ENCODE measurements at places on chromosomes 5 and 9. TPM values are rescaled to one million over a fixed set of nuclear protein-coding genes. Genes with fewer than 3 reads are reported as not detected.

Gene EDIL3
- 6.9 TPM for total RNA-seq

Gene FOXD4L6
- total RNA-seq: 0.10 TPM

Gene CENPH
- 12.2 TPM for total RNA-seq

- no peak for DNase-seq
Observed at GRCh38 chr9:137907776-137908175, 30.2 kb downstream of the CACNA1B start.

GRCh38 chr5:180313677-180314505 is 22.0 kb upstream of the MAPK9 start:
- peak; percentile 62 for DNase-seq

DNA sequence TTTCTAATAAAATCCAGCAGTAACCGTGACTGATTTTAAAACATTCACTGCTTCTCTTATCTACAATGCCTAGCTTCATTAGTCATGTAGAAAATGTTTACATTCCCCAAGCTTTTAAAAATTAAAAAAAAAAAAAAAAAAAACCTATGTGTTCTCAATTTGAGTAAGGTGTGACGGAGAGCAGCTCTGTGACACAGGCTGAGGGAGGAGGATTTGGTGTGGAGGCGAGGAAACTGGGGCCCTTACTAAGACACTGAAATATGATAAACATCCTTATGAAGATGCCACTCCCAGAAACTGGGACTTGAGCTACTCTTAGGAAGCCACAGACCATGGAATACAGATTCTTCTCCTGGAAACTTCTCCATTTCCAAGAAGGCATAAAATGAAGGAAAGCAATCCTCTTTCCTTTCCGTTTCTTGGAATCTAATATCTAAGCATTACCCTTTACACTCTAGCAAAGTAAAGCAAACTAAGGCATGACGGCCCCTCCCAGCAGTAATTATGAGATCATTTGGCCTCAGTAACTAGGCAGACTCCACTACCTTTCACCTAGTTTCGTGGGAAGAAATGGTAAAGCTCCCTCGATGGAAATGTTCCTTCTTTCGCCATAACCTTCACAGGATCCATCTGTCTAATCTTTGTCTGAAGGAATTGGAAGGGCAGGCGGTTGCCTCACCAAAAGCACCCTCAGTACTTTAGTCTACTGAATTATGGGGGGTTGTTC is 23.5 kb downstream of the GRAMD2B start:
- peak; percentile 66 for DNase-seq
